ENCODE measurements at places on chromosomes 1 and 21.

- no peak for DNase-seq
These were observed 1.2 kb downstream of the PSMG1 start for GRCh38 chr21:39182016-39182415.

GRCh38 chr1:234111458-234112142 lies 207.1 kb downstream of the SLC35F3 start:
- DNase-seq = peak; percentile 20

DNA sequence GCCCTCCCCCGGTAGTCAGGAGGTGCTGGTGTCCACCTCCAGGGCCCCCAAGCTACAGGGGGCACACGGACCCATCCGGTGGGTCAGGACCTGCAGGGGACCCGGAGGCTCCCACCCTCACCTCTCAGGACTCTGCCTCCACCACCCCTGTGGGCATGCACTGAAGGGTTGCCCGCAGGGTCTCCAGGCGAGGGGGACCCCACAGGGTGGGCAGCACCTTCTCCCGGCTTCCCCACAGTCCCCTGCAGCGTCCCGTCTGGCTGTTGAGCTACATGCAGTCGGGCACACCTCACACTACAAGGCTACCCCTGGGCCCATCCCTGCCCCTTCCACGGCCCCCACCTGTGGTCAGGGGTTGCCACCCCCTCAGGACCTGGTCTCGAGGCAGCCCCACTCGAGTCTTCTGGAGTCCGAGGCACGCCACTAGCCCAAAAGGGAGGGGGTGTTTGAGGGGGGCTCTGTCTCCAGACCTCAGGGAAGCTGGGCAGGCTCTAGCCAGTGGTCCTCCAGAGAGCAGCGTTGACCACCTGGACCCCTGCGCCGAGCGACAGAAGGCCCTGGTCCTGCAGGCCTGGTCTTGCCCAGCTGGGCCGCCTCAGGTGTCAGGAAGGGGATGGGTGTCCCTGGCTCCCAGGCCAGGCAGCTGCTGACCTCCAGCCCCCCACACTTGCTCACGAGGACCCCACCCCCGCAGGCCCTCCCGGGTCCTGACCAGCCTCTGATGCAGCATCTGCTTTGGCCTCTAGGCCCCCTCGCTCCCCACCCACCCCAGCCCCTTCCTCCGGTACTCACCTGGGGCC lies 9.6 kb downstream of the PARS2 start:
- DNase-seq = no peak

- DNase-seq = no peak
These were observed 20.6 kb upstream of the H6PD start for GRCh38 chr1:9213956-9214355.

GRCh38 chr1:99849413-99849743 lies 783 bp upstream of the AGL start:
- no peak for DNase-seq
